ENCODE measurements at places on chromosomes 4 and X. TPM values are rescaled to one million over a fixed set of nuclear protein-coding genes. Genes with fewer than 3 reads are reported as not detected.
A peak's percentile ranks its signal among the peaks of the same experiment; 100 is the strongest.

DNA sequence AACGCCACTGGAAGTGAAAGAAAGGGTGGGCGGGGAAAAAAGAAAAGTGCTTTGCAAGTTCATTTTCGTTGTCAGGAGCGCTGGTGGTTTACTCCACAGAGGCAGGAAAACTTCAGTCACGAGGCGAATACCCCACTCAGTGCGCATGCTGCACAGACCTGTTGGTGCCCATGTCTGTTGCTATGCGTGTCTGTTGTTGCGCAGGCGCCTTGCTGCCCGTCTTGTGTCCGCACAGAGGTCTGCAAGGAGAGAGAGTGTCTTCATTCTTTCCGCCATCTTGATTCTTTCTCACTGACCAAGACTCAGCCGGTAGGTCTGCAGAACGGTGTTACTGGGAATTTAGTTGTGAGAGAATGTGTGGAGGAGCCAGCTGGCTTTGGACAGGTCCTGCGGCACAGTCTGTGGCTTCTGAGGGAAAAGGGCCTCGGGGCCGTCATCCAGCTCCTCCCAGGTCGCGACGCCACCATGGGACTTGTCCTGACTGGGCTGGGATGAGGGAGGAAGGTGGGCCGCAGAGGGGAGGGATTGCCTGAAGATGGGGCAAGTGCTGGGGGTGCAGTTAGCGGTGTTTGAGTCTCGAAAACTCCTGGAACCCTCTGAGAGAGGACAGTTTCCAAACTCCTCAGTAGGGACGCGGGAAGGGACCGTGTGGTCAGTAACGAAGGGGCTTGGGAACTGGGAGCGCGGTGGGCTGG lies at the start of gene PAGE2:
Gene PAGE2 (plus strand): TSS at position 224 of the 695 bp plus-strand sequence. CDS start 1,003 bp downstream, outside the sequence.
- no peak within 1 kb of the TSS for H3K4me3 ChIP-seq
- H3K27me3 ChIP-seq, result no peaks in the 10 kb centered on the region

DNA sequence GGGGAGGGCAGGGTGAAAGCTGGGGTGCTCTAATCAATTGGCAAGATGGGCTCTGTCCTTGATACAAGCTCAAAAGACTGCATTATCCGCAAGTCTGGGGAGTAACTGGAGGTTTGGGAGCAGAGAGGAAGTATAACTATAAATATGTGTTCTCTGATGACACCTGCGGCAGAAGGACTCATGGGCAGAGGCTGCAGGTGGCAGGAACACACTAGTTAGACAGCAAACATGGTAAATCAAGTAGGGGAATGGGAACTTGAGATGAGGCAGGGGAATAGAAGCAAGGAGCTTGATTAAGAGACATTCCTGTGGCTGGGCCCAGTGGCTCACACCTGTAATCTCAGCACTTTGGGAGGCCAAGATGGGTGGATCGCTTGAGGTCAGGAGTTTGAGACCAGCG lies 30.3 kb downstream of the SH3KBP1 start:
- H3K36me3 ChIP-seq, result peaks cover 9% of the 10 kb centered on the region
- no peak overlapping the region for H3K4me3 ChIP-seq
- no peaks in the 10 kb centered on the region for H3K27me3 ChIP-seq
- no peak overlapping the region for H3K27ac ChIP-seq

GRCh38 chr4:18321956-18322530 lies 300.5 kb upstream of the LCORL start:
- no peak for DNase-seq
- H3K4me3 ChIP-seq, result no peak overlapping the region
- H3K27me3 ChIP-seq, result no peaks in the 10 kb centered on the region
- no peak overlapping the region for H3K27ac ChIP-seq
- no peaks in the 10 kb centered on the region for H3K4me1 ChIP-seq
- H3K36me3 ChIP-seq, result no peaks in the 10 kb centered on the region

GRCh38 chr4:148565801-148566200 lies 123.6 kb upstream of the NR3C2 start:
- H3K36me3 ChIP-seq, result no peaks in the 10 kb centered on the region
- H3K4me3 ChIP-seq, result no peak overlapping the region
- H3K4me1 ChIP-seq, result no peaks in the 10 kb centered on the region
- no peak overlapping the region for H3K27ac ChIP-seq
- DNase-seq, result no peak

DNA sequence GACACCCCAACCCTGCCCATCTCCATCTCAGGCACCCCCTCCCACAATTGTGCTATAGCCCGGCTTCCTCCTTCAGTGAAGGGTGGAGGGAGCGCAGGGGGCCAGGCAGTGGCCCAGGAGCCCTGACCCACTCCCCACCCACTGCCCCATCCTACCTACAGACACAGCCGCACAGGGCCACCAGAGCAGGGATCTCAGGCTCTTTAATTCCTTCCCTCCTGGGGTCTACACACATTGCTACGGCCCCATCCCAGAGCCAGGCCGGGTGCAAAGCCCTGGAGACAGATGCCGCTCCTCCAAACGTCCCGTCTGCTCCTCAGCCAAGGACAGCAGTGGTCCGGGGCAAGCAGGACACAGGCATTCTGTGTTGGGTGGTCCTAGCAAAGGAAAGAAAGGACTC lies 12.8 kb upstream of the DUSP9 start:
- no peaks in the 10 kb centered on the region for H3K4me1 ChIP-seq
- no peak overlapping the region for H3K27ac ChIP-seq
- H3K27me3 ChIP-seq, result peaks cover 8% of the 10 kb centered on the region
- no peaks in the 10 kb centered on the region for H3K36me3 ChIP-seq
- no peak overlapping the region for H3K4me3 ChIP-seq

GRCh38 chr4:124757126-124757525 lies 44.6 kb upstream of the ANKRD50 start:
- H3K36me3 ChIP-seq, result no peaks in the 10 kb centered on the region
- H3K27ac ChIP-seq, result no peak overlapping the region
- no peak for DNase-seq
- H3K4me3 ChIP-seq, result no peak overlapping the region
- no peaks in the 10 kb centered on the region for H3K27me3 ChIP-seq

DNA sequence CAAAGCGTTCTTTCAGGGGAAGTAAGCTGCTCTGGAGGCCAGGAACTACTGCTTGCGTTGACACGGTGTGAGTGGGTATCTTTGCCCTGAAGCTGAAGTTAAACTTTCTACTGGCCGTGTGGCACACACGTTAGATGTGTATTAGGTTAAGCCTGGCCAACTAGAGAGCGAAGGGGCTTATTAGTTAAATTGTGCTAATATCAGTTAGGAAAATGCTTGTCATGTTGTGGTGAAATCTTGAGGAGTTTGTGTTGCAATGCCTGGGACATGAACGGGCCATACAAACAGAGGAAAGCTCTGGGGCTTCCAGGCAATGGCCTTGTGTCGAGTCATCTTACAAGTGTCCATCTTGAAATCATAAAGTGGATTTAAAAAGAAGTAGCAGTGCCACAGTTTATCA lies 62.6 kb downstream of the NSUN7 start:
- DNase-seq, result no peak
- H3K4me1 ChIP-seq, result no peaks in the 10 kb centered on the region
- no peak overlapping the region for H3K27ac ChIP-seq
- H3K36me3 ChIP-seq, result peaks cover 16% of the 10 kb centered on the region

GRCh38 chr4:27861381-27861787 lies 1000.7 kb downstream of the STIM2 start:
- H3K27me3 ChIP-seq, result no peaks in the 10 kb centered on the region
- peak overlapping the region; percentile 3 for H3K27ac ChIP-seq
- H3K36me3 ChIP-seq, result no peaks in the 10 kb centered on the region

- H3K4me1 ChIP-seq, result peaks cover 20% of the 10 kb centered on the region
- no peak overlapping the region for H3K27ac ChIP-seq
- H3K4me3 ChIP-seq, result no peak overlapping the region
Observed at GRCh38 chrX:47214435-47215077, 3.9 kb upstream of the CDK16 start.

GRCh38 chr4:184417802-184418511 lies 56.4 kb downstream of the IRF2 start:
- DNase-seq, result no peak
- H3K27ac ChIP-seq, result peak overlapping the region; percentile 87
- peaks cover 15% of the 10 kb centered on the region for H3K4me1 ChIP-seq

DNA sequence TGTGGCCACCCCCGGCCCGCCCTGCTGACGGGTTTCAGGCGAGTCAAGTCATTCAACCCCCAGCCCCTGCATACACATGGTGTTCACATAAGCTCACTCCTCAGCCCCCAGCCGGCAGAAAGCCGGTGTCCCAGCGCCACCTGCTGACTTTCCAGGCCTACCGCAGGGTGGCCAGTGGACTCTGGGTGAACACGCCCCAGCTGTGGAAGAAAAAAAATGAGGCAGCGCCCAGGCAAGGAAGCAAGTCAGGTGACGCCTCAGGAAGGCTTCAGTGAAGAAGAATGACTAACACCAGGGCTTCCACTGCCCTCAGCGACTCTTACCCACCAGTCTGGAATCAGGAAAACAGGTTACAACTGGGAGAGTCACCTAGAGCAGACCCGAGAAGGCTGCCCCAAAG lies 15.8 kb downstream of the BCAP31 start:
- peaks cover 7% of the 10 kb centered on the region for H3K4me1 ChIP-seq
- H3K27ac ChIP-seq, result no peak overlapping the region
- no peak for DNase-seq
- no peaks in the 10 kb centered on the region for H3K27me3 ChIP-seq

DNA sequence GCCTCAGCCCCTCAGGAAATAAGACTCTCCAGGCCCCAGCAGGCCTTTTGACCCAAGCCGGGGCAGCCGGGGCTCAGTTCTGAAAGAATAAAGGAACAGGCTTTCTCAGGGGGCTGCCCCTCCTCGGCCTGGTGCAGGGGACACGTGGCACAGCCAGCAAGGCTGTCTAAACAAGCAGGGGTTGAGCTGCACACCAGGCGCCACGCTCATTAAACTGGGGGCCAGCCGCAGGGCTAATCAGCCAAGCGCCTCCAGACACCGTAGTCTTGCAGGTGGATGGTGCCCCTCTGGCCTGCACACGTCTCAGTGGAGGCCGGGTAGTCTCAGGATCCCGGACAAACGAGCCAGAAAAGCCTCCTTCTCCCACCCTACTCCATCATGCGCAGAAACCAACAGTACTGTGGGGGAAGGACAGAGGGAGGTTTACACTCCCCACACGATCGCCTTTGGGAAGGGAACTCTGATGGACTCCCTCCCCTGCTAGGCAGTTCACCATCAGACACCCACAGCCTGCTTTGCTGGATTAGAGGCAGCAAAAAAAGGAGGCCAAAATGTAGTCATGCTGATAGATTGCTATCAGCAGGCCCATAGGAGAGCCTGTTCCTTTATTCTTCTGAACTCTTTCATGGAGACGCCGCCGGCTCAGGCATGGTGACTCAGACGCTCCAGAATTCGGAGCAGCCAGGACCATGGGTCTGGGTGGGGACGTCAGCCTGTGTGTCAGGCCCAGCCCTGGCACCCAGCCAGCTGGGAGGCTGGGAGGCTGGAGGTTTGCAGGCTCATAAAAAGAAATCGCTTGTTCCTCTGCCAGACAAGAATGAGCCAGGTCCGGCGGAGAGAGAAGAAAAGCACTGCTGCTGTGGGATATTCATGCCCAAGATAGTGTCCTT lies 342.4 kb downstream of the BCOR start:
- peaks cover 67% of the 10 kb centered on the region for H3K4me1 ChIP-seq
- H3K4me3 ChIP-seq, result peak overlapping the region; percentile 22
- H3K27me3 ChIP-seq, result no peaks in the 10 kb centered on the region

GRCh38 chr4:102869569-102870197 lies 891 bp downstream of the CISD2 start:
- peaks cover 10% of the 10 kb centered on the region for H3K36me3 ChIP-seq
- peaks cover 37% of the 10 kb centered on the region for H3K4me1 ChIP-seq
- DNase-seq, result no peak
- peak overlapping the region; percentile 95 for H3K4me3 ChIP-seq
- peak overlapping the region; percentile 98 for H3K27ac ChIP-seq
- H3K27me3 ChIP-seq, result no peaks in the 10 kb centered on the region

- H3K27ac ChIP-seq, result no peak overlapping the region
- H3K27me3 ChIP-seq, result no peaks in the 10 kb centered on the region
- peaks cover 5% of the 10 kb centered on the region for H3K4me1 ChIP-seq
- H3K4me3 ChIP-seq, result no peak overlapping the region
Observed at GRCh38 chr4:181946902-181947301, 296.3 kb upstream of the TENM3 start.

DNA sequence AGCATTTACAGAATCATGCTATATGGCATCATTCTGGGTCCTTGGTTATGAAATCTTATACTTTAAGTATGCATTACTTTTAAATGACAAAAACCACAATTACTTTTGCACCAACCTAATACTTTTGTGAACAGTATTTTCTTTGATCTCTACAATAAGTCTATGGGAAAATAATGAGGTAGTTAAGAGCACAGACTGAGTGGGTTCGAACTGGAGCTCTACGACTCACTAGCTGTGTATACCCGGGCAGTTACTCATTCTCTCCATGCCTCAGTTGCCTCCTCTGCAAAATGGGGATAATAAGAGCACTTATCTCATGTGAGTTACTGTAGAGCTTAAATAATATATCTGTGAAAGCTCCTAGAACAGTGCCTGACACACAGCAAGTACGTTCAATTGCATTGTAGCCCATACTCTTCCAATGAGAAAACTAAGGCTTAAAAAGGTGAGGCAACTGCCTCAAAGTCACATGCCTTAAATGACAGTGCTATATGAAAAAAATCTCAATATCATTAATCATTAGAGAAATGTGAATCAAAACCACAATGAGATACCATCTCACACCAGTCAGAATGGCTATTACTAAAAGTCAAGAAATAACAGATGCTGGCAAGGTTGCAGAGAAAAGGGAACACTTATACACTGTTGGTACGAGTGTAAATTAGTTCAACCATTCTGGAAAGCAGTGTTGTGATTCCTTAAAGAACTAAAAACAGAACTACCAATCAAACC lies 151.5 kb downstream of the CHIC2 start:
- DNase-seq, result no peak
- H3K36me3 ChIP-seq, result no peaks in the 10 kb centered on the region
- no peaks in the 10 kb centered on the region for H3K27me3 ChIP-seq
- peaks cover 27% of the 10 kb centered on the region for H3K4me1 ChIP-seq
- H3K4me3 ChIP-seq, result no peak overlapping the region

GRCh38 chrX:2521092-2521926 lies 20.5 kb upstream of the DHRSX start:
- no peak overlapping the region for H3K27ac ChIP-seq
- no peak overlapping the region for H3K4me3 ChIP-seq
- H3K4me1 ChIP-seq, result no peaks in the 10 kb centered on the region
- no peaks in the 10 kb centered on the region for H3K36me3 ChIP-seq
- H3K27me3 ChIP-seq, result peaks cover 45% of the 10 kb centered on the region

- no peak within 1 kb of the TSS for H3K4me3 ChIP-seq
- no peaks in the 10 kb centered on the region for H3K36me3 ChIP-seq
- H3K27me3 ChIP-seq, result peaks cover 9% of the 10 kb centered on the region
- no peak within 1 kb of the TSS for H3K27ac ChIP-seq
Observed at GRCh38 chrX:28586981-28587551, at the start of gene IL1RAPL1. IL1RAPL1 (plus strand) TSS chrX:28587446.

EREG gene
- total RNA-seq, result 2.2 TPM

SLC6A14 gene
- total RNA-seq, result not detected

HMX1 gene
- 3.5 TPM for total RNA-seq

SASH3 gene
- not detected for total RNA-seq

KLHL13 gene
- not detected for total RNA-seq

VSIG1 gene
- total RNA-seq, result not detected

DRP2 gene
- total RNA-seq, result not detected

Measured in osteocyte (in vitro differentiated cells).